ENCODE measurements at places on chromosomes 1 and 21. TPM values are rescaled to one million over a fixed set of nuclear protein-coding genes. Genes with fewer than 3 reads are reported as not detected.

Gene MLLT11
- total RNA-seq, result 19.0 TPM

Gene CD84
- not detected for total RNA-seq

Gene RGS8
- total RNA-seq, result not detected

Gene AMY1C
- total RNA-seq, result not detected

Gene ATAD3C
- not detected for total RNA-seq

Gene NEK7
- 16.1 TPM for total RNA-seq

Gene MAST2
- 23.6 TPM for total RNA-seq

Gene CYP4B1
- total RNA-seq, result not detected

Gene RGS7
- 0.03 TPM for total RNA-seq

Gene SPRR4
- total RNA-seq, result not detected

Measured in A549 treated with DMSO at 1 μM for 4 hours (cell line).